Smooth muscle cell of the coronary artery (primary cell): ENCODE measurements at places on chromosomes 7 and 10. TPM values are rescaled to one million over a fixed set of nuclear protein-coding genes. Genes with fewer than 3 reads are reported as not detected.

AGMO gene
- 0.35 TPM in 1 of 2 replicates, not detected in the other for total RNA-seq

TDRD1 gene
- 2.8 and 7.7 TPM in 2 replicates for total RNA-seq

ZNF518A gene
- total RNA-seq: 7.4 and 9.5 TPM in 2 replicates

AZGP1 gene
- total RNA-seq: 0.30 TPM in 1 of 2 replicates, not detected in the other

LRMDA gene
- 1.5 and 2.3 TPM in 2 replicates for total RNA-seq
